Left colon (tissue), 2 donors: ENCODE measurements at places on chromosomes 7 and 10. TPM values are rescaled to one million over a fixed set of nuclear protein-coding genes. Genes with fewer than 3 reads are reported as not detected.

DNA sequence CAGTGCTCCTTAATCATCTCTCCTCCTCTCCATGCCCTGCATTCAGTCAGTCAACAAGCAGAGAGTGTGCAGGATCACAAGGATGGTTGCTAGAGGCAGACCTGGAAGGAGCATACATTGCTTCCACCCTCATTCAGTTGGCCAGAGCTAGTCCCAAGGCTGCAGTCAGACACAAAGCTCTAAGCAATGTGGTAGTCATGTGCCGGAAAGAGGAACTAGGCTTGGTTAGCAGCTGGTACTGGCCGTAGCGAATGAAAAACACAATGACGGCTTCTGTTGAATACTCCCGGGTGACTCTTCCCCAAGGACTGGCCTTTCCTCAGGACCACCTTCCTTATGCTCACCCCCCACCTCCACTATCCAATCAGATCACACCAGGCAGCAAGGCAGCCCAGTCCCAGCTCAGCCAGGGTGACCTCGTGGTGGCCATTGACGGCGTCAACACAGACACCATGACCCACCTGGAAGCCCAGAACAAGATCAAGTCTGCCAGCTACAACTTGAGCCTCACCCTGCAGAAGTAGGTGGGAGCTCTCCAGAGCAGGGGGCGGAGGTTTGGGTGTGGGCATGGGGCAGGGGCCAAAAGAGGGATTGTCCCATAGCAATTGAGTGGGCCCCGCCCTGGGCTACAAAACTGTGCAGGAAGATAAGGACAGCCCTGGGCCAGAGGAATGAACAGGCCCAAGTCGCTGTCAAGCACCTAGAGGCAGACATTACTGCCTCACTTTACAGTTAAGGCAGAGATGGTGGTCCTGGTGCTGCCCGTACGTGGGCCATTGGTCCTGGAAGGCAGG is 10.9 kb downstream of the LDB3 start:
- DNase-seq, result no peak

DNA sequence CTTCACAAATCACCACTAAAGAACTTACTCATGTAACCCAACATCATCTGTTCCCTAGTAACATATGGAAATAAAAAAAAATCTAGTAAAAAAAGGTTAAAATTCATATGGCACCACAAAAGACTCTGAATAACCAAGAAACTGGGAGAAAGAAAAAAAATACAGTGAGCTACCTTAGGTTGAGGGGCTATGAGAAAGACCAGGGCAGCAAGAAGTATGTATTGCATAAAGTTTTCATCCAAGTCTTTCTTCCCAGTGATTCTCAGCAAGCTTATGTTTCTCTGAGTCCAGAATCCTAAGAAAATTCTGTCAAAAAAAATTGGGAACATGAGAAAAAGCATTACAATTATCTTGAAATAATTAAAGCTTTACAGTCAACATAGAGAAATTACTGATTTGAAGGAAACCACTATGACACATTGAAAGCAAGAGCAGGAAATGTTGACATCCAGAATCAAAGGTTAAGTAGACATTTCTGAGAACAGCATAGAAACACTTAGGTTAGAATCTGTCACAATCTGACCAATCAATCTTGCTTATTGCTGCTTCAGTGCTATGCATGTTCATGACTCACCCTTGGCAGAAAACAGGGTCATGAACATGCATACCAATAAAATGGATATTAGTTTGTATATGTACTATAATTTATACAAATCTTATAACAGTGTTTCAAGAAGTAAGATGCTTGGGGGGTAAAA is 494.0 kb upstream of the POT1 start:
- DNase-seq, result no peak

DNA sequence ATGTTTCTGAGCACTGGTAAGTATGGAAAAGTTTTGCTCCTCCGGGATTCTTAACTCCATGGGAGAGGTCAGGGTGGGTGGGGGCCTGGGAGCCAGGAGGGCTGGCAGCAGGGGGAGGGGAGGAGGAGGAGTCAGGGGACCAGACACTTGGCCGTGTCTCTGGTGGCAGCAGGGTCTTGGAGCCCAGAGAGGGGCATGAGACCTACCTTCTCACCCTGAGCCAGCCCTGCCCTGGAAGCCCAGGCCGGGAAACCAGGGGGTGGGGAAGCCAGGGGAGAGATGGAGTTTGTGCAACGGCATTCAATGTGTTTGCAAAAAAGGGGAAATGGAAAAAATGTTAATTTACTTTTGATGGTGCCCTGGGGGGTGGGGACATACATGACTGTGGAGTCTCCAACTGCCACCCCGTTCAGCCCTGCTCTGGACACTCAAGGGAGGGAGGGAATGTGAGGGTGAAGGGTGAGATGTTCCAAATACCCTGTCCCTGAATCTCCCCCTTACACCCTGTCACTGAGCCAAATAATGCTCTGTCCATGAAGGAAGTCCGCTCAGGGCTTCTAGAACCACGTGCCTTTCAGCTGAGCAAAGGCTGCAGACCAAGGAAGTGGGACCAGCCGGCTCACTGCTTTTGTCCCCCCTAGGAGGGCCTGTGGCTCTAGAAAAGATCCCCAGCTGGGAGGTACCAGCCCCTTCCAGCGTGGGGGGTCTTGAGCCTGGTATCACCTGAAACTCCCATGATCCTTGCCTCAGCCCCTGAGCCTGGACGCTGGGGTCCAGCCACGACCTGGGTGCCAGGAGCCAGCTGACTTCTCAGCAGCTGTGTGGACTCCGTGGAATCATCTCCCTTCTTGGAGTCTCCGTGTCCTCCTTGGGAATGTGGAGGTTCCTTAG is 48.3 kb downstream of the TMEM270 start:
- DNase-seq, result no peak

DNA sequence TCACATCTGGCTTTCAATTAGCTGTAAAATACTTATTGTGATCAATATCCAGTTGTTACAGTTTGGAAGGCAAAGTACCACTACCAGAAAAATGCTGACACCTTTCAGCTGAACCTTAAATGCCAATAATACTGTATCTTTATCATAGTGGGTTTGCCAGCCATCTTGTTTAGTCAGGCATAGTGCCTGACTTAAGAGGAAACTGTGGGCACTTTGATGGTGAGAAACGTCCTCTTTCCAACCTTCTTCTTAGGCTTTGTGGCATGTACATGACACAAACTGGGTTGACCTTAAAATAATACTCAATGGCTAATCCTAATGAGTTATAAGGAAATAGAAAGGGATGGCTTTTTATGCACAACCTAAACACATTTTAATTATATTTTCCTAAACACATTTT is 52.3 kb upstream of the PRR15 start:
- no peak for DNase-seq

- DNase-seq, result no peak
Observed at GRCh38 chr10:1184541-1185430, 128.6 kb downstream of the WDR37 start.

DNA sequence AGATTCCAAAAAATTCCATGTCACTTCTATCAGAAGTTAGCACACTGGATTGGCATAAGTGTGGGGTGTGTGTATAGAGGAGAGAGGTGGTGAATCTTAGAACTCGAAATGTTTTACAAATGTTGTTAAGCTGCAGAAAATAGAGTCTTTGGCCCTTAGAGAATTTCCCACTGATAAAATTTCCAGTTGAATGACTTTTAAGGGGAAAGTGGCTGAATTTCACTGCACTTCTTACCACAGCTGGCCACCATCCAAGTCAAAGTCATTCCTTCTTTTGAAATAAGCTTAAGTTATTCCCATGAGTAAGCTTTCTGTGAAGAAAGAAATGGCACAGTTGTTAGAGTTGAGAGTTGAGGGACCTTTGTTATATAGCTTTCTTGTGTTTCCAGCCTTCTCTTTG is 13.9 kb downstream of the VCL start:
- no peak for DNase-seq

Gene DGKB
- 0.06 TPM for total RNA-seq

DNA sequence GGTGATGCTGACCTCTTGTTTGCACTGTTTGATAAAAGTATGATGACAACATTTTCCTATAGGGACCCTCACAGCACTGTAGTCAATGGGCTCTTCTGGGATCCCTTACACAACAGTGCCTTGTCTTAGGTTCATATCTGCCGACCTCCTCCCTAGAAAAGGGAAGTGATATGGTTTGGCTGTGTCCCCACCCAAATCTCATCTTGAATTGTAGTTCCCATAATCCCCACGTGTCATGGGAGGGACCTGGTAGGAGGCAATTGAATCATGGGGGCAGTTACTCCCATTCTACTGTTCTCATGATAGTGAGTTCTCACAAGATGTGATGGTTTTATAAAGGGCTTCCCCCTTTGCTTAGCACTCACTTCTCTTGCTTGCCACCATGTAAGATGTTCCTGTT is 23.1 kb downstream of the ZC3HAV1 start:
- DNase-seq, result no peak

GRCh38 chr10:38094927-38095574 is 914 bp downstream of the ZNF37A start:
- peak; percentile 16 for DNase-seq

DNA sequence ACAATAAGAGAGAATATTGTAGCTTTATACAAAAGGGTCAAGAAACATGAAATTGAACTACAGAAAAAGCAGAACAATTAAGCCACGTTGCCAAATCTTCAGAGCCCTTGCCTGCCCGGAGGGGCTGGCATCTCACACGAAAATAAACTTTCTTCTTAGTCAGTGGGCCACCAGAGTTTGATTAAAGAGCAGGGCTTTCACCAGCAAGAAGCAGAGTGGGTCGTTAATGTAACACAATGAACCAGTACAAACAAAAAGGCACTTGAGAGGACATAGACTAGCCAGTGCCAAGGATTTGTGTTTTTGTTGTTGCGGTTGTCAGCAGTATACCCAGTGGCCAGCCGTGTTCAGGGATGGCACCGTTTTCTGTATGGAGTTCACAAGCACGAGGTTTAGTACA is 155.4 kb downstream of the NRP1 start:
- no peak for DNase-seq

GRCh38 chr10:3693022-3693697 is 91.8 kb downstream of the KLF6 start:
- no peak for DNase-seq

Gene ANKRD7
- not detected for total RNA-seq

- no peak for DNase-seq
Observed at GRCh38 chr10:96290368-96291133, 13.7 kb upstream of the DNTT start.

Gene ABCA13
- total RNA-seq, result 0.76 TPM

DNA sequence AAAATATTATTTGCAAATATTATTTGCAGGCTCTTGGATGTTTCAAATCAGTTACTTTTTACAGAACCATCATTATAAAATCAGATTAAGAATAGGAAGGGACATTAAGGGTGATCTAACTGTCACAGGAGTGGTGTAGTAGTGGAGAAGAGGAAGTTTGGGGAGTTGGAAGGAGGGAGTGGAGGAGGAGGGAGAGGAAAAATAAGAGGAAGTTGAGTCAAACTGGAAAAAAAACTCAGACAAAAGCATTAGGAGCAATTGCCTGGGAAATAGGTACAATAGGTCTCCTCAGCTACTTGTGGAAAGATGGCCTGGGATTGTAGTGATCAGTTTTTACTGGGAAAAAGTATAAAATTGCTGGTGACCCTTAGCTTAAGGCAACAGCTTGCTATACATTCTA is 77.7 kb upstream of the GPR37 start:
- DNase-seq, result no peak

GRCh38 chr10:34200355-34200901 is 614.7 kb downstream of the PARD3 start:
- no peak for DNase-seq

GRCh38 chr7:106806556-106806955 is 58.5 kb upstream of the PIK3CG start:
- no peak for DNase-seq

Gene TMEM178B
- total RNA-seq, result 0.31 TPM

- DNase-seq, result no peak
Observed at GRCh38 chr7:142125256-142125955, 13.9 kb downstream of the MGAM2 start.

GRCh38 chr7:100087055-100087750 is 1.6 kb upstream of the COPS6 start:
- DNase-seq, result no peak

Gene IRF5
- total RNA-seq, result 8.5 TPM

GRCh38 chr10:90148116-90148855 is 446.9 kb downstream of the KIF20B start:
- no peak for DNase-seq

GRCh38 chr10:4353059-4353655 is 472.9 kb upstream of the AKR1E2 start:
- no peak for DNase-seq

Gene EPHB6
- total RNA-seq, result 1.2 TPM

Gene HMX2
- 0.20 TPM for total RNA-seq

GRCh38 chr10:132877473-132877872 is 64.9 kb downstream of the CFAP46 start:
- DNase-seq, result no peak

GRCh38 chr7:31744294-31744874 is 57.4 kb downstream of the PPP1R17 start:
- peak; percentile 29 for DNase-seq

GRCh38 chr7:116242178-116242577 is 31.8 kb downstream of the TES start:
- no peak for DNase-seq

DNA sequence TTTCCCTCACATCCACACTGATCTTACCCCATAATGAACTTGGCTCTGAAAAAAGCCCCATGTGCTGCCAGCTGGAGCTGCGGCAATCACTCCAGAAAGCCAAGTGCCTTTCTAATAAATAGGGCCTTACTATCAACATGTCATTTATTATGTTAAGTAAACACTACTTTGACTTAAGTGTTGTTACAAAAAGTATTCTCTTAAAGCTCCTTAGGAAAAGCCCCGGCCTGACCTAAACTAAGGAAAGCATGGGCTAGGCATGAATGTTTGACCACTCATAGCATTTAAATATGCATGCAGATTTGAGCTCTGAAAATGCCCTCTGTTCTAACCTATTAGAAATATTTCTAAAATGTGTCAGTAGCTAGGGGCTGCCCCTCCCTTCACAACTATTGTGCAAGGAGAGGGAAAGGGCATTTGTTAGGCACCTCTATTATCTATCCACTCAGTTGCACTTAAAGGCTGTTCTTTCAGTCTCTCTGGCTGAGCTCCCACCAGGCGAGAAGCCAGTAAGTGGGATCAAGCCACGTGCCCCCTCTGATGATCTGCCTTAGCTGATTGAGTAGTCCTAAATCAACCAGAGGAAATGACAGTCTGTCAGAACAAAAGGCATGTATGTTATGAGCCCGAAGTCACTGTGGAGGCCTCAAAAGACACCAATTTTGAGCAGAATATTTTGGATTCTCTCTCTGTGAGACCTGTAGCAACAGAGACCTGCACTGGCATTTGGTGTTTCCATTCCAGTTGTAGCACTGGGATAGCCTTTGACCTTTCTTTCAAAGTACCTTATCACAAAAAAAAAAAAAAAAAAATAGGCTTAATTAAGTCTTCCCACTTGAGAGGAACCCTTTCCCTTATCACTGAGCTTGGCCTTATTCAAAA is 77.1 kb downstream of the ITGB8 start:
- no peak for DNase-seq

Gene PRF1
- 2.7 TPM for total RNA-seq

- DNase-seq, result no peak
Observed at GRCh38 chr7:18421297-18422002, 74.1 kb upstream of the HDAC9 start.

DNA sequence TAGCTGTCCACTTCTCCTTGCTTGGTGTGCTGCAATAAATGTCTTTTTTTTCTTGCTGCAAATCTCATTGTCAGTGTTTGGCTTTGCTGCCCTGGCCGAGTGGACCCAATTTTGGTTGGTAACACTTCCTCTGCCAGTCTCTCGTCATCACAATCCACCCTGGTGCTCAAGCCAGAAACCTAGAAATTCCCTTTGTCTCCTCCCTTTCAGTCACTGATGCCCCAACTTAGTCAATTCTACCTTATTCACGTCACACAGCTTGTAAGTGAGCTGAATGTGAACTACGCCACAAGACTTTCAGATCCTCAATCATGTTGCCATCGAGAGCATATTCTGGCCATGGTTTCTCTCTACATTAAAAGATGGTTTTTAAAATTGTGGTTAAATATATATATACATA is 13.0 kb upstream of the FRA10AC1 start:
- no peak for DNase-seq
